ENCODE measurements at places on chromosomes 4 and X.

GRCh38 chrX:13911586-13911985, 94.7 kb upstream of the GPM6B start:
- no peak for DNase-seq

- DNase-seq = no peak
These were observed 342.3 kb downstream of the ZNF674 start for GRCh38 chrX:46202733-46203514.

GRCh38 chrX:18873836-18874235, 110.1 kb downstream of the PHKA2 start:
- no peak for DNase-seq

DNA sequence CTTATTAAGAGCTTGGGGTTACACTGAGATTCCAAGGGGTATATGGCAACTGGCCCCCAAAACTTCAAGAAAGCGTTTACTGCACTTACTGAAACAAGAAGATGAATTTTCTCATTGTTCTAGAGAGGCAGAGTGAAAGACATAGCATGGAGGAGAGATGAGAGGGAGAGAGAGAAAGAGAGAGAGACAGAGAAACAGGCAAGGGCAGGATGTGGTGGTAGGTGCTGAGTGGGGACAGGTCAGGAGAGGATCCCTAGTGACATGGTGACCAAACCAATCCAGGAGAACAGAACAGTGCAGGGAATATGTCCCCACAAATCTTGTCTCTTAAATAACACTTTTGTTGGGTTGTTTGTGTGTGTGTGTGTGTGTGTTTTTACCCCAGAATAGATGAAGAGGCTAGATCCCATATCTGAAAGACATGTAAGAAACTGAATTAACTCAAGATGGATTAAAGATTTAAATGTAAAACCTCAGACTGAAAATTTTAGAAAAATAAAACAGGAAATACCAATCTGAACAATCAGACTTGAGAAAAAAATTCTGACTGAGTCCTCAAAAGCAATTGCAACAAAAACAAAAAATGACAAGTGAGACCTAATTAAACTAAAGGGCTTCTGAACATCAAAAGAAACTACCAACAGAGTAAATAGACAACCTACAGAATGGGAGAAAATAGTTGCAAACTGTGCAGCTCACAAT, 202.2 kb downstream of the QDPR start:
- no peak for DNase-seq

DNA sequence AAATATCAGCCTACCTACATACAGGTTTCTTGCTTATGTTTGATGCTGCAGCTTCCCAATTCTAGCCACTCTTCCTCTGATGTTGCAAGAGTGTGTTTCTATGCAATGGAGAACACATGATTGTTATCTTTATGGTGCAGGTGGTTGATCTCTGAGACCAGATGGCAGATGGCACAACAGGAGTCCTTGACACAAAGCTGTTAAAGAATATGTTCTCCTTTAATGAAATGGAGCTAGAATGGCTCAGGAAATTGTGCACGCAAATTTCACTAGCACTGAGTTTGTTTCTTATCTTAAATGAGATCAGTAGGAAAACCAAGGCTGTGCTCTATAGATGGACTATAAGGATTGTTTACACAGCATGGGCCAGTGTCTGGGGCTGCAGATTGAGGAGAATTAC, 29.9 kb upstream of the TTC29 start:
- no peak for DNase-seq

DNA sequence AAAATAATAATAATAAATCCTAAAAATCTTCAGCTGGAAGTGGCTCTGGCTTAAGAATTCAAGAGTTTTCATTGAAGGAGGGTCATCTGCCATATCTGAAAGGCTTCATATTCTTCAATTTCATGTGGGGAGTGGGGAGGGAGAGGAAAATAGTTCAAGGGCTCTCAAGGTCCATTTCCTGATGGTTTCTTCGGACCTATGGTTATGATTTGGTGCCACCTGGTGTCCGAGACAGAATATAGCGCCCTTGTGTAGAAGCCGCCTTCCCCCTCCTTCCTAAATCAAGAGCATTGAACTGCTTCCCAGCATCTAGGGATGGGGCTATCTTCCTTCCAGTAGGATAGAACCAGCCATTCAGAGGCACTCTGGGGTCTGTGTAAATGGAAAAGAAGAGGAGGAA, 34.3 kb downstream of the NLGN3 start:
- DNase-seq = no peak

GRCh38 chr4:165780735-165781134, 92.3 kb upstream of the TLL1 start:
- DNase-seq = no peak

DNA sequence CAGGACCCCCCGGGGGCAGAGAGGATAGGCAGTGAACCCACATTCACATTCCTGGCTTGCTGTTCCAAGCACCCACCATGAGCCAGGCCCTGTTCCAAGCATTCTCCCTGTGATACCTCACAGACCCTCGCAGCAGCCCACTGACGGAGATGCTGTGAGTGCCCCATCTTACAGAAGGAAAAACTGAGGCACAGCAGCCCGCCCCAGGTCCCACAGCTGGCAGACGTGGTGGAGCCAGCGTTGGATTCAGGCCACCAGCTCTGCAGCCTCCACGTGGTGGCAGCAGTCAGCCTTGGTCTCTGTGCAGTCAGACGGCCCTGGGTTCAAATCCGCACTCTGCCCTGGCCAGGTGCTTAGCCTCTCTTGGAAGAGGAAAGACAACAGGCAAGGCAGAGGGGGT, 16.8 kb downstream of the MAN2B2 start:
- DNase-seq = no peak

All from stimulated activated CD4-positive, alpha-beta T cell treated with anti-CD3 and anti-CD28 coated beads, TNF-alpha, amount 100 ng/mL, for 1 hour (primary cell).